ENCODE measurements at places on chromosomes 16 and 17. TPM values are rescaled to one million over a fixed set of nuclear protein-coding genes. Genes with fewer than 3 reads are reported as not detected.

Gene KRT40
- not detected for total RNA-seq

Gene LGALS9B
- total RNA-seq: not detected

Gene KRTAP4-3
- not detected for total RNA-seq

Gene RCVRN
- total RNA-seq: not detected

Gene TGFB1I1
- 112 TPM for total RNA-seq

Gene LDHD
- total RNA-seq: 1.2 TPM

Gene CRHR1
- not detected for total RNA-seq

Gene VASN
- total RNA-seq: 62.7 TPM

Gene SLFN14
- not detected for total RNA-seq

Gene ZDHHC1
- 15.4 TPM for total RNA-seq

Gene IL34
- total RNA-seq: 14.3 TPM

Gene SRRM2
- total RNA-seq: 536 TPM

Gene LRRC75A
- total RNA-seq: 2.0 TPM

Gene CCL23
- total RNA-seq: not detected

Gene CA10
- total RNA-seq: not detected

Gene KRTAP4-1
- not detected for total RNA-seq

Gene TEKT5
- total RNA-seq: 0.50 TPM

Gene TBX2
- 25.9 TPM for total RNA-seq

Gene LGALS9C
- total RNA-seq: not detected

Measured in osteocyte (in vitro differentiated cells).